ENCODE measurements at places on chromosomes 3 and 15. TPM values are rescaled to one million over a fixed set of nuclear protein-coding genes. Genes with fewer than 3 reads are reported as not detected.

CYP1A1 gene
- 2.2 TPM for polyA plus RNA-seq

LCTL gene
- 2.2 TPM for polyA plus RNA-seq

LYZL4 gene
- polyA plus RNA-seq = not detected

NSMCE3 gene
- 4.0 TPM for polyA plus RNA-seq

Measured in mammary epithelial cell (primary cell).